Cerebellar nuclear complex (tissue), 1 donor: ENCODE measurements at places on chromosomes 6 and 20.
A peak's percentile ranks its signal among the peaks of the same experiment; 100 is the strongest.

- no peak for DNase-seq
These were observed 6.6 kb upstream of the LPIN3 start for GRCh38 chr20:41334036-41334435.

DNA sequence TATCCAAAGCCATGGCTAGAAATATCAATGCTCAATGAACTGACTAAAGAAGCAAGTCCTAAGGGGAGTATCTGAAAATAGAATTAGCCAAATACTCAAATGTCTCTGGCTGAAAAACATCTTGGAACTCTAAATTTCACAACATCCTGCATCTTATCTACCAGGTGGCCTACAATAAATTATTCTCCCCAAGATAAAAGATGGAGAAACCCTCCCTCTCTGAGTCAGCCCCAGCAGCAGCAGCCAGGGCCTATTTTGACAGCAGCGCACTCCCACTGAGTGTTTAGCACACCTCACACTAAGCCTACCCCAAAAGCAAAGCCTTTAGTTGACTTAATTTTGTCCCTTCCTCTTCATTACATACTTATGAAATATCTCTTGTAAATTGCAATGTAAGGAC, 5.9 kb downstream of the CALHM6 start:
- DNase-seq, result no peak

DNA sequence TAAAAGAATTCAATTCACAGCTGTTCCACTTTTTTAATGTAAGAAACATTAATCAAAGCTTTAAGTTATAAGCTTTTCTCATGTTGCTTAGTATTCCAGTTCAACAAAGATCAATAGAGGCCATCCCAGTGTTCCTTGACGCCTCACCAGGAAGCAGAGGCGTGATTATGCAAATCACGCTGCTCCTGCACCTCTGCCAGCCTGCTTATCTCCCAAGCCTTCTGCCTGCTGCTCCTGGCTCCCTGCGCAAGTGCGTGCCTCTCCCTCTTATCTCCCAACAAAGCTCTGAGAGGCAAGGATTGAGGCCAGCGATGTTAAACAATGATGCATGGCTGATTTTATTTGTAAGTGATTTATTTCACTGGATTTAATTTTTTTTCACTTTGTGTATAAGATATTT, 42.8 kb downstream of the INSM1 start:
- peak; percentile 66 for DNase-seq

DNA sequence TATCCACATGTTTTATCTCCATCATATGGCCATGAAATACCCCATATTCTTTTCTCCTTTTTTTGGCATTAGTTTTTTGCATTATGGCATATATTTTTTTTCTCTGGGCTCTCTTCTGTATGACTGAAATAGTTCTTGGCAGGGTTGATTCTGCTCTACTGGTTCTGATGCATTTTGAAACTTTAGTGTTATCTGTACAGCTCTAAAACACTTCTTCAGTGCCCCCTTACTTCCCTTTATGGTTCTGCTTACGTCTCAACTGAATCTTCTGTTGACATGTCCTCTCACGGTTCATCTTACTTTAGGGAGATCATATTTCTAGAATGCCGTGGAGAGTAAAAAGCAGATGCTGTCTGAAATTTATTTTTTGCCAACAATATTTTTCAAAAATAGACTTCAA, 23.2 kb upstream of the TXNDC5 start:
- DNase-seq, result no peak

DNA sequence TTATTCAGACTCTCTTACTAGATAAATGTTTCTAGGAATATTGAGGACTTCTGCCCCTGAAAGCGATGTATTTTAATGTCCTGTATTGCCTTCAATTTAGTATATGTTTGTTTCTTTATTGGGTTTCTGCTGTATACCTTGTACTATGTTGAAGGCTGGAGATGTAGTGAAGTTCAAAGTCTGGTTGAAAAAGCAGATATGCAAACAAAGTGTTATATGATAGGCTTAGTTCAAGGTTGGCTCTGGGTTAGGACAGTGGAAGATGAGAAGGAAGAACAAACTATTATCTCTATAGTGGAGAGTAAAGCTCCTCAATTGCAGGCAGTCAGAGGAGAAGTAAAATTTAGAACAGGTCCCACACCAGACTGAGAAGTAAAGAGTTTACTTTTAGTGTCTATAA, 36.3 kb upstream of the ADGRG6 start:
- DNase-seq, result no peak
